Ecto neural progenitor cell (in vitro differentiated cells): ENCODE measurements at places on chromosomes 2 and 18.
A peak's percentile ranks its signal among the peaks of the same experiment; 100 is the strongest.

DNA sequence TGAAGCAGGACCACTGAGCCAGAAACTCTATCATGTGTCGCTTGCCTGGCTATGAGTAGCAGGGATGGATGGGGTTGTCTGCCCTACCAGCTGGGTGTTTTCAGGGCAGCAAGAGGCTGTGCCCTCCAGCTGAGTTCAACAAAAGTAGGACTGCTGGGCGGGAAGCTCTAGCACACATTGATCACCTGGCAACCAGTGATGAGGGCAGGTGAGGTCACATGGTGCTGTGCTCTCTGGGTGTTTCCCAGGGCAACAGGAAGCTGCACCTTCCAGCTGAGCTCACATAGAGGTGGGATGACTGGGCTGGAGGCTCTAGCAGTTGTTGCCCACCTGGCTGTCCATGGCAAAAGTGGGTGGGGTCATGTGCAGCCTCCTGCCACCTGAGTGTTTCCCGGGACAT lies 487.3 kb upstream of the VWC2L start:
- DNase-seq, result no peak

DNA sequence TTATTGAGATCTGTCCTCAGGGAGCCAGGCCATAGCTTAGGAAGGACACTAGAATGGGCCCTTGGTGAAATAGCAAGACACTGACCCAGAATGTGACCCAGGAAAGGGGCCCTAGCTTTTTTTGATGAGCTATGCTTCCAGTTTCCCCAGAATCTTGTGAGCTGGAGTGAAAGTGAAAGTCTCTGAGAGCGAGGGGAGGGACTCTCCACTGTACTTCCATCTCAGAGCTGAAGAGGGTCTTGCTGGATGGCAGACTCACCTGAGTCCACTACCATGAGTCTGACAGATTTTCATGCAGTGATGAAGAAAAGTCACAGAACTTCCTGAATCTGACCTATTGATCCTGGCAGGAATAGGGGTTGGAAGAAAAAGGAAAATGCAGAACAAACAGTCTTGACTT lies 3.1 kb downstream of the ARHGAP25 start:
- no peak for DNase-seq

GRCh38 chr2:197247083-197247482 lies 63.5 kb downstream of the ANKRD44 start:
- DNase-seq, result no peak

DNA sequence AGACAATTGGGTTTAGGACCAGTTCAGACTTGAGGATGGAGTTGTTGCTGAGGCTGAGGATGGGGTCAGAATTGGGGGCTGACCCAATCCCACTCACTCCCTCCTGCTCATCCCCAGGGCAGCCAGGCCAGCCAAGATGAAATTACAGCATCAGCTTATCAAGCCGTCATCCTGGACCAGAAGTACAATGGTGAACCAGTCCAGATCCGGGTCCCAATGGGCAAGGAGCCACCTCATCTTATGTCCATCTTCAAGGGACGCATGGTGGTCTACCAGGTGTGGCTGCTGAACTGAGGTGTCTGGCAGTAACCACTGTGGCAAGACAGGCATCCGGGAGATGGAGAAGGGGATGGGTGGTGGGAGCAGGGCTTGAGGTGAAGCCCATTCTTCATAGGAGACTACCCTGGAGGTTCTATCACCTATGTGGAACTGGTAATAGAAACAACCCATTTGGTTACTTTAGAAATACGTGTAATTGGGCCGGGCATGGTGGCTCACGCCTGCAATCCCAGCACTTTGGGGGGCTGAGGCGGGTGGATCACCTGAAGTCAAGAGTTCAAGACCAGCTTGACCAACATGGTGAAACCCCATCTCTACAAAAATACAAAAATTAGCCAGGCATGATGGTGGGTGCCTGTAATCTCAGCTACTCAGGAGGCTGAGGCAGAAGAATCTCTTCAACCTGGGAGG lies 13.9 kb downstream of the VIL1 start:
- no peak for DNase-seq

GRCh38 chr2:15950088-15950952 lies 10.0 kb downstream of the MYCN start:
- no peak for DNase-seq

DNA sequence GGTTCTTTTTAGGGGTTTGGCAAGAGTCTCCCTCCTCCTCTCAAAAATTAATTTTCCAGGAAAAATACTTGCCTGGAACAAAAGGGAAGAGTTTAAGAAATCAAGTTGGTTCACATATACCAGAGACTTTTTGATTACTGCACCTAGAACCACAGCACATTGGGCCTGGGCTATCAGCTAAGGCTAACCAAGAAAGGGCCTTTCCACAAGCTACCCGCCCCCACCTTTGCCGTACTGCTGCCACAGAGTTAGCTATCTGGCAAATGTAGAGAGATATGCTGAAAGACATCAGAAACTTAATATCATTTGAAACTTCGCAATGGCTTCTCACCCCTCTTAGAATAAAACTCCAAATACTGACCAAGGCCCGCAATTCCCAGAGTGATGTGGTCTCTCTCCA lies 76.9 kb downstream of the AAK1 start:
- DNase-seq, result no peak

DNA sequence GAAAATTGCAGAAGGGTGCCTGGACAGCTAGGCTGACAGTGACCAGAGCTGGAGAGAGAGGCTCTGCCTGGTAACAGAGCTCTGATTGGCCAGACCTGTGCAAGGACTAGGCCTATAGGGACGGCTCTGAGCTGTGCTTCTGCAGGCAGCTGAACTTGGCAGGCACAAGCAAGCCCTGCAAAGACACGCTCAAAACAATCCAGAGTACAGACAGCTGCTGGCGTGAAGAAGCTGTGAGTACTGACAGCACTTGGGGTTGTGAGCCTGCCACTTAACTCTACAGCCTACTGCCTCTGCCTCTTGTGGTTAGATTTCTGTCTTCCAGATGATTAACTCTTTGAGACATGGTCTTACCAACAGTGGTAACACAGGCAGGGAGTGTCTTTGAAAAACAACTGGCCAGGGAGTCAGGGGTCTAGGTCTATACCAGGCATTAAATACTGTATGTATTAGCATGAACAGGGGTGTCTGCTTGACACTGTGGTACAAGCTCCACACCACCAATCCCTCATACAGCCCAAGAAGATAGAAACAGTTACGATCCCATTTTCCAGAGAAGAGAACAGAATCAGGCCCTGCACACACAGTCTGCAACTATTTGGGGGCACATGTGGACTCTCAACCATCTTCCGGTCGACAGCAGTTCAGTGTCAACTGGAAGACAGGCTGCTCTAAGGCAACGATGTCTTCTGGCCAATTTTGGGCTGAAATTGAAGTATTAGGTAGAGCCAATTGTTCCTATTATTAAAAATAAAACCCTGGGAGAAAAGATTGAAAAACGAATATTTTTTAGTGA lies 568.4 kb downstream of the TNS1 start:
- peak; percentile 84 for DNase-seq

DNA sequence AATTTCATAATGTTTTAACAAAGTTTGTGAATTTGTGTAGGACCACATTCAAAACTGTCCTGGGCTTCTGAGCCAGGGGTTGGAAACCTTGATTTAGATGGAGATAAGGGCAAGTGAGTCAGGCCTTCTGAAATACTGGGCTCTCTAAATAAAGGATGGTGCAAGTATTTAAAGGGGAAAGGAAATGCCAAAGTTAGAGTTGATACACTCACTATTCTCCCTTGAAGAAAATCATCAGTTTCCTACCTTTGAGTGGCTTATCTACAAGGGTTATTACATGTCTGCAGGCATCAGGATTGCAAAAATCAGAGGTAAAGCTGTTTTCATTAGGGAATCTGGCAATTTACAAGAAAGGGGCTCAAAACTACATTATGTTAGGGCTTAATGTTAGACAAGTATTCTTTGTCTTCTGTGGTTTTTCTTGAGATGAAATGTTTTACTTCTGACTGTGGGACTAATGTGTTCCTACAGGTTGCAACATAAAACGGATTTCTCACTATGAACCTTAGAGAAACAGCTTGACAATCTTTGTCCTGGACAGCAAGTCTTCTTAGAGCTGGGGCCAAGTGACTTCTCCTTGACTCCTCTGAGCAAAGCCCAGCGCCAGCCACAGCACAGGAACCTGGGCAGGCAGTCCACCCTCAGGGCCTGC lies 31.1 kb downstream of the RNU4ATAC start:
- no peak for DNase-seq

- no peak for DNase-seq
Observed at GRCh38 chr18:13303756-13304364, 85.3 kb downstream of the LDLRAD4 start.

- DNase-seq, result no peak
Observed at GRCh38 chr18:46374850-46375249, 270.7 kb downstream of the HAUS1 start.

GRCh38 chr2:60442608-60443007 lies 110.8 kb downstream of the BCL11A start:
- no peak for DNase-seq

- no peak for DNase-seq
Observed at GRCh38 chr2:190695739-190696138, 46.9 kb downstream of the NAB1 start.

DNA sequence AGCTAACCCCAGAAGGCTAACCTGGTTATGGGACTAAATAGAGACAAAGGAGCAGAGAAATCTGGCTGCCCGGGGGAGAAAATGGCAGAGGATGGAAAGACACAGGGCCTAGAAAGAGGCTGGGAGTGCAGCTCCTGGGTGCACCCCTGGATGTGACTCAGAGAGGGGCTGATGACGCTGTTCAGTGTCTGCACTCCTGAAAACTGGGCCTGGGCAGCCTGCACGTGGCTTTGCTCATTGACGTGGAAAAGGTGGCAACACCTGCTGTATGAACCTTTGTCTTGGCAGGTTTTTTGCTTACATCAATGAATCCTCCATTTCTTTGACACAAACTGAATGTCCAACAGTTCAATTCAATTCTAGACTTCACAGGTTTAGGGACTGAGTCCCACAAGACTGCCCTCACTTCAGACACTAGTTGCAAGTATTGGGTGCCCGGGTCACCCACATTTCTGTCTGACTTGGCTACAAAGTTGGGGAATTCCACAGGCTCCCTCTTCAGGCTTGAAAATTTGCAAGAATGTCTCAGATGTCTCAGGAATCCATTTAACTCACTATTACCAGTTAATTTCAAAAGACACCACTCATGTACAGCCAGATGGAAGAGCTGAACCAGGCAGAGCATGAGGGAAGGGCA lies 47.3 kb upstream of the PUM2 start:
- DNase-seq, result no peak

DNA sequence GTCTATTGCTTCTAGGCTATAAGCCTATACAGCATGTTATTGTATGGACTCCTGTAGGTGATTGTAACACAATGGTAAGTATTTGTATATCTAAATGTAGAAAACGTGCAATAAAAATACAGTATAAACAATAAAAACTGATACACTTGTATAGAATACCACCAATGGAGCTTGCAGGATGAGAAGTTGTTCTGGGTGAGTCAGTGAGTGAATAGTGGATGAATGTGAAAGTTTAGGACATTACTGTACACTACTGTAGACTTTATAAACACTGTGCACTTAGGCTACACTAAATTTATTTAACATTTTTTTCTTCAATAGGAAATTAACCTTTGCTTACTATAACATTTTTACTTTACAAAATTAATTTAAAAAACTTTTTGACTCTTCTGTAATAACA lies 679.2 kb upstream of the ZNF804A start:
- DNase-seq, result no peak

- peak; percentile 78 for DNase-seq
Observed at GRCh38 chr2:11446733-11447248, 19.2 kb downstream of the E2F6 start.

- DNase-seq, result no peak
Observed at GRCh38 chr2:31202833-31203232, 14.5 kb downstream of the CAPN14 start.

- DNase-seq, result no peak
Observed at GRCh38 chr2:157488877-157489276, 45.0 kb upstream of the CYTIP start.

GRCh38 chr2:238985931-238986446 lies 138.1 kb downstream of the TWIST2 start:
- DNase-seq, result no peak

DNA sequence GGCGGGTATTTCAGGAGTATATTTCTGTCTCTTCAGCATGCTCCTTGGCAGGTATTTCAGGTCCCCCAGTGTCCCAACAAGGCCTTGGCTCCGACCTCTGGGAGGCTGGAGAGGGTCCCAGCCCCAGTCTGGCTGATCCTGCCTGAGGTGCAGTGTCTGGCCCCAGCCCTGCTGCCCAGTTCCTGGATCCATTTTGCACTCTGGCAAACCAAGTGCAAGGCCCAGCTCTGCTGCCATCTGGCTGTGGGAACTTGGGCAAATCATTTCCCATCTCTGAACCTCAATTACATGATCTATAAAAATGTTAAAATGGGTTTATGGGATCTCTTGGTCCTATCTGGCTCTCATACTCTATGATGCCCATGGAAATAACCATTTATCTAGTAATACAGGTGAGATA lies 63.6 kb downstream of the ZBTB7C start:
- DNase-seq, result no peak

- DNase-seq, result no peak
Observed at GRCh38 chr2:209937893-209938292, 64.5 kb upstream of the RPE start.

DNA sequence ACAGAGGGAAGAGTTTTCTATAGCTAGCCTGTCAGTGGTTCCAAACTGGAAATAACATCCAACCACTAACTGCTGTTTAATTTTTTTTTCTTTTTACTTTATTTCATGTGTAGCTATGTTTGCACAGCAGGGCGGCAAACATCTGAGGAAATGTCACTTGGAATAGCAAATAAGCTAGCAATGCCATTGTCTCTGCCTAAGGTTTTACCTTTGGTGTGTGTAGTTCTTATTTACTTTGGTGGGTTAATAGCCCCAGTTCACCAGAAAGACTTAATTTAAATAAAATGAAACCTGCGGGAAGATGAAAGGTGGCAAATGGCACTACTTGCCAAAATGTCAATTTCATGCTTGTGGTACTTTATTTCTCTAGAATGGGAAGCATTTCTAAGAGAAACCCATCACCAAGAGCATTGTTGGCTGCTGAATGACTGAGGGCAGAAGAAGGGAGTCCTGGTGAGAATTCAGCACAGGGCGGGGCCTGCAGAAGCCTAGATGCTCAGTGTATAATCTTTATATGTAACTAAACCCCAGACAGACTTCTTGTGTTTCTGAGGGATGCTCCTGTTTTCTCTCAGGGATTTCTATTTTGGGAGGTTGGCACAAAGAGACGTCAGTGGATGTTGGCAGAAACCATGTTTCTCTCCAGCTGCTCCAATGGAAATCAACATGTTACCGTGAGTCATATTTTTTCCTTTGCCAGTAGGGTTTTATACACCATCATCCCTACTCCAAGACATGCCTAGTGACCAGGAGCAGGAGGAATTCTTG lies 300.4 kb upstream of the NT5C1B start:
- no peak for DNase-seq

- DNase-seq, result peak; percentile 54
Observed at GRCh38 chr18:47100212-47100831, 50.0 kb downstream of the HDHD2 start.

DNA sequence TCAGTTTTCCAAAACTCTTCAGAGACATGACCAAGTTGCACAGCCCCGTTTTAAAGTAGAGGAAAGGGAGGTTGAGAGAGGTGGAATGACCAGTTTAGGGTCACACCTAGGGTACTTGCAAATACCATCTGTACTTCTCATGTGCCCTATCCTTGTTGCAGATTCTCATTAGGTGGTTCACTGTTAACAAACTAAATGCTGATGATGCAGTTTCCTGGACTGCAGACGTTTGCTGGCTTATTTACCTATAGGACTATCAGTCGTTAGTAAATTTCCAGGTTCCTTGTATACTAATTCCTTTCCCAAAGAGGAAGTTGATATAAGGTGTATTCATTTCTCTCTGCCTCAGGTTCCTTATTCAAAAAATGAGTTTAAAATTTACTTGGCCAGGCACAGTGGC lies 1.4 kb downstream of the FARP2 start:
- DNase-seq, result no peak
